ENCODE measurements at places on chromosomes 2 and 18.

GRCh38 chr2:26559556-26559955, 81.6 kb downstream of the CIB4 start:
- DNase-seq = no peak

- no peak for DNase-seq
Observed at GRCh38 chr2:111975819-111976218, 77.4 kb downstream of the MERTK start.

GRCh38 chr2:19819097-19820065, 82.4 kb downstream of the TTC32 start:
- DNase-seq = no peak

DNA sequence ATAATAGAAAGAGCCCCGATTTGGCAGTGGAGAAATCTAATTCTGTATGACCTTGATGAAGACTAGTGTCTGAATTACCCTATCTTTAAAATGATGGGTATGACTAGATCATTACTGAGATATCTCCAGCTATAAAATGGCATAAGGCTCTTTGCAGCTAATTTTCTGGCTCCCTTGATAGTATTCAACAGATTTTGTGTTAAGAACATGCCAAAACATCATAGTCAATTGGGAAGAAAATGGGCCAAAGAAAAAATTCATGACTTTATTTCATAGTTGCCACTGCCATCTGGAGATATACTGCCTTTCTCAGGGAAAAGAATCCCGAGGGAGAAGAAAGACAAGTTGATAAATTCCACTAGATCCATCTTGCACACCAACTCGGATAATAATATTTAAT, 1618.7 kb downstream of the LRP1B start:
- no peak for DNase-seq

DNA sequence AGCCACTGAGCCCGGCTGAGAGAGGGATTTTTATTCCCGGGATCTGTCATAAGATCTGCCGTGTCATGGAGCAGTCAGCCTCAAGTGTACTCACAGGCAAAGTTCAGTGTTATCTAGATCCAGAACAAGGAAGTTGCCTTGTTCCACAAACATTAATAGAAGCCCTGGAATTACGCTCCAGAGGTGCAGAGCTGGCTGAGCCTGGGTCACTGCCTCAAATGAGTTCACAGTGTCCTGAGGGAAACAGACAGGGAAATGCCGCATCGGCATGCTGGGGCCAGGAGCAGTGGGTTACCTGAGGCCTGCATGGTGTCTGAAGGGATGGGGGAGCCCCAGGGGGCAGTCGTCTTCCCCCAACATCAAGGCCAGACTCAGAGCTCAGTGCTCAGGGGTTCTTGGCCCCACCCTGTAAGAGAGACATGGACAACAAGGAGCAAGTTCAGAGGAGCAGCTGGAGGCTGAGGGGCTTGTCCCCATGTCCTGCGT, 42.7 kb upstream of the ODC1 start:
- no peak for DNase-seq

DNA sequence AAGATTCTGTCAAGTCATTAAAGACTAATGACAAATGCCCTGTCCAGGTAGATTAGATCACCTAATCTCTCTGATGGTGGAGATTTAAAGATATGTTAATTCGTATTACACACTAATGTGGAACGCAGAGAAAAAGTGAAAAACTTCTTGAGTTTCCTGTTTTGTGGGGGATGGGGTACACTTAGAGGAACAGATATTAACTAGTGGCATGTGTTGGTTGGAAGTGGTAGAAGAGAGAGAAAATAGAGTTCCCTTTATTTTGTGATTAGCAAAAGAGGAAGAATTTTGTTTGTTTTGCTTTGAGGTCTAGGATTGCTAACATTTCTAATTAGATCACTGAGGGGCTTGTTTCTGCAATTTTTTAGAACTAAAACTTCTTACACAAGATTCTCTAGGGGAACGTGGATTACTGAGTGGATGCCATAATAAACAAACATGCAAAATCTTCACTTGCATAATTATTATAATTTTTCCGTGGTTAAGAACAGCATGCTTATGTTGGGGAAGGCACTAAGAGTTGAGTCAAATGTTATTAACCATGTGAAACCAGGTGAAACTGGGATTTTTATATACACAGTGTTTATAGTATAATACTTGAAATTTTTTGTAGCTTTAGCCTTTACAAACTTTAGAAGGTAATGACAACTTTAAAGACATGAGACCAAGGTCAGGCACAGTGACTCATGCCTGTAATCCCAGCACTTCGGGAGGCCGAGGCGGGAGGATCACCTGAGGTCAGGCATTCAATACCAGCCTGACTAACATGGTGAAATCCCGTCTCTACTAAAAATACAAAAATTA, 97.4 kb upstream of the STK17B start:
- peak; percentile 59 for DNase-seq

- no peak for DNase-seq
Observed at GRCh38 chr2:39567507-39567906, 98.2 kb upstream of the TMEM178A start.

DNA sequence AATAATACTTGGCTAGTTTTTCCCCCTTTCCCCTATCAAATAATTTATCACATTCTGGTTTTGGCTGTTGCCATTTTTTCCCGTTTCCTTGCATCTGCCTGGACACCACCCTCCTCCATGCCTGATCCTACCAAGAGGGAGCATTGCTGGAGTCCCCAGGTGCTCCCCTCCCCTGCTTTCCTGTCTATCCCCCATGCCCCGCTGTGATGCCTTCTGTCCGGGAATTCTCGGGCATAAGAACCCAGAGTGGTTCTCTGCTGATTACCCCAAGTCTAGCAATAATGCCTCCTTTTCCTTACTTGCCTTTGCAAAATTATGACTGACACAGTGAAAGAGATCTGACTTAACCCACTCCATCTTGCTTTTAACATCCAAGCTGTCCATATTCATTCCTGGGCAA, 248.0 kb upstream of the PXDN start:
- no peak for DNase-seq

GRCh38 chr2:231930593-231931281, 4.5 kb upstream of the NPPC start:
- DNase-seq = no peak

DNA sequence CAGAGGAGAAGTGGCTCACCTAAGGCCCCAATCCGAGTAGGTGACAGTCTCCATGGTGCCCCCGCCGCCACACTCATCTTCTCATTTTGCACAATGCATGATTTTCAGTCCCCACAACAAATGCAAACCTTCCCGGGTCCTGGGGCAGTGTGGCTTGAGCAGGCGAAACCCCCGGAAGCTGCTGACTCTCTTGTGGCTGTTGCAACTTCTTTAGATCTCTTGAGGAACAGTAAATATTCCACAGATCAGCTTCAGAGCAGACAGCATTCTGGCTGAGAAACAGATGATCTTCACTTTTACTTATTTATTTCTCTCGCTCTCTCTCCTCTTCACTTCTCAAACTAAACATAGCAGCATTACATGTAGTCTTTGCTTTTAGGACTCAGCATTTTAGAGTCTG, 51.9 kb downstream of the ASAP2 start:
- no peak for DNase-seq

DNA sequence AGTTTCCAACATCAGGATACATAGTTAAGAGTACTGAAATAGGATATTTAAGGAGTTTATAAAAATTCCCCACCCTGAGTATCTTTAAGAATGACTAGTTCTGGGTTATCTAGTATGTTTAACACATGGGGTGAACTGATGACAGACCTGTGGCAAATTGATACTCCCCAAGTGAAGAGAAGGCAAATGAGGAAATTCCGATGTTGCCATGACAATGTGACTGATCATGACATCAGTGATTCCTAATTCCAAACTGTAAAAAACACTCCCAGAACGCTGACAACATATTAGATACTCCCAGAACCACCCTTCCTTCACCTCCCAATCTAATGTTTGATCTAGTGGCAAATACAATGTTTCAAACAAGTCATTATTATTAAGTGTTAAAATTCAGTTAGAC, 77.6 kb downstream of the RBMS1 start:
- DNase-seq = no peak

GRCh38 chr2:138602166-138602460, 100.5 kb downstream of the SPOPL start:
- DNase-seq = no peak

- no peak for DNase-seq
Observed at GRCh38 chr18:56836173-56836572, 185.0 kb downstream of the WDR7 start.

DNA sequence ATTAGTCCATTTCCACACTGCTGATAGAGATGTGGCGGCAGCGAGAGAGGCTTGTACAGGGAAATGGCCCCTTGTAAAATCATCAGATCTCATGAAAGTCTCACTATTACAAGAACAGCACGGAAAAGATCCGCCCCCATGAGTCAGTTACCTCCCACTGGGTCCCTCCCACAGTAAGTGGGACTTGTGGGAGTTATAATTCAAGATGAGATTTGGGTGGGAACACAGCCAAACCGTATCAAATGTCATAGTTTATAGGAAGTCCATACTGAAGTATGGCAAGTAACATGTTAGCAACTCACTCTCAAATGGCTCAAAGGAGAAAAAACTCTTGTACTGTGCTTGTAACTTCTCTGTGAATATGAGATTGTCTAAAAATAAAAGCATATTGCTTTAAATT, 56.1 kb downstream of the FARP2 start:
- DNase-seq = no peak

DNA sequence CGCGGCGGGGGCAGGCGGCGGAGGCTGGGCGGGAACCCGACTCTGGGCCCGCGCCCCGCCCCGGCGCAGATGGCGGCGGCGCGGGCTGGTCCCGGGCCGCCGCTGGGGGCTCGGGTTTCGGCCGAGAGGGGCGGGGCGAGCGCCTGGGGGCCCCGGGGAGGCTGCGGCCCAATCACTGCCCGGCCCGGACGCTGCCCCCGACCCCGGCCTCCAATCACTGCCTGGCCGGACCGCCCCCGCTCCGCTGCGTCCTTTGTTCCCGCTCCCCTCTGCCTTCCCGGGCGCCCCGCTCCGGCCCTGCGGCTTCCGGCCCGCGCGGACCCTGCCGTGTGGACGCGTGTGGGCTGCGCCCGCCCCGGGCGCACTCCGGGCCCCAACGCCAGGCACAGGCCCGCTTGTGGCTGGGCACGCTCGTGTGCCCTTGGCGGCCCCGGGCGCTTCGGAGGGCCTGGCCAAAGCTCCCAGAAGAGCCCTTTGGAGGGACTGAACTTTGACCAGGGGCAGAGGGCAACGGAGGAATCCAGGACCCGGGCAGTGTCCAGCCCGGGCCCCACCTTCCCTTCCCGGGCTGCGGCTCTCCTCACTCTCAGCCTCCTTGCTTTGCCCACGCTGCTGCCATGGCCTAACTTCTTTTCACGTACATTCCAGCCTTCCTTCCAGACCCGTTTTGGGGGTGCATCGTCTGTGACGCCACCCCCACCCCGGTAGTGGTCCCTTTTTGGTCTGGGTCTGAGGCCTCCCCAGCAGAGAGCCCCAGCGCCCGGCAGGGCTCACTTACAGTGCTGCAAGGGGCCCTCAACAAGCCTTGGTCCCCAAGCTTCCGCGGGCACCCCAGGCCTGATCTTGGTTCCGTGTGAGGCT, 27.1 kb upstream of the PTMA start:
- no peak for DNase-seq

DNA sequence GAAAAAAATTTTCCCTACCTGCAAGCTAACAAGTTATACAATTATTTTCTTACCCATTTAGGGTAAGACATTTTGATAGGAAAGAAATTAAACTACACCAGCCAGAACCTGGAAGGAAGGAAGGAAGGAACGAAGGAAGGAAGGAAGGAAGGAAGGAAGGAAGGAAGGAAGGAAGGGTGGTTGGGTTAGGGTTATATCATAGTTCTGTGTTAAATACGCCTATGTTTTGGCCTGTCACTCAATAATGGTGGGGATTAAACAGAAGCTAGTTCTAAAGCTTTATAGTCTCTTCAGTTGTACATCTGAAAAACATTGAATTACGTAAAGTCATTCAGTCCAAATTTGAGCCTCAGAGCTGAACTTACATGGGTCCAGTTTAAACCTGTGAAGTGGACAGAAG, 74.9 kb upstream of the DNMT3A start:
- DNase-seq = no peak

- DNase-seq = peak; percentile 52
Observed at GRCh38 chr2:101883860-101884259, 107.9 kb upstream of the IL1R2 start.
